ENCODE measurements at places on chromosomes 11 and 22.

DNA sequence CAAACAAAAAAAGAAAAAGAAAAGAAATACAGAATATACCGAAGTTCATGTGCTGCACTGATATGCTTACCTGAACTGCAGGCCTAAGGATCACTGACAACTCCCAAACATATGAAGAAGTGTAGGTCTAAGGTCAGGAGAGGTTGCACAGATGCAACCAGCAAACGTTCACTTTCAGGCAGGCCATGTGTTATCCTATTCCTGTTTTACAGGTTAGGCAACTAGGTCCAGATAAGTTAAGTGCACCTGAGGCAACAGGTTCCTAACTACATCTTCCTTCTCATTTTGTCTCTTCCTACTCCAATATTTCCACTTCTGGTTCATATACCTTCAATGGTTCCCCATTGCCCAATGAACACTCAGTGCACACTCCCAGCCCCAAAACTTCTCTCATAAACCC is 15.1 kb downstream of the PI4KA start:
- no peak for DNase-seq

GRCh38 chr22:17597217-17597616 is 31.3 kb downstream of the ATP6V1E1 start:
- no peak for DNase-seq

DNA sequence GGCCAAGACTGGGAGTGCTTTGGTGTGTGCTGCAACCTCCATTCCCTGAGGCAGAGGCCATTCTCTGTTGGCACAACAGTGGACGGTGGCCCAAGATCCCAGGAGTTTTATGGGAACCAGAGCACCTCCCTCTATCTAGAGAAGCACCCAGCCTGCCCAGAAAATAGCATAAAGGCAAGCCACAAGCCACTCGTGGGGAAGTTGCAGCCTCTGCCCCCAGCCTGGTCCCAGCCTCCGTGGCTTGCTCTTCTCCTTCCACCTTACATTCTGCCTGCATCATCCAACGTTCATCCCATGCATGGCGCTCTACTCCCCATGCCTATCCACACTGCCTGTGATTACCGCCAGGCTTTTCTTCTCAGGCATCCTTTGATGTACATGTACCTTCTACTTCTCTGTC is 15.8 kb downstream of the IL17RA start:
- no peak for DNase-seq

DNA sequence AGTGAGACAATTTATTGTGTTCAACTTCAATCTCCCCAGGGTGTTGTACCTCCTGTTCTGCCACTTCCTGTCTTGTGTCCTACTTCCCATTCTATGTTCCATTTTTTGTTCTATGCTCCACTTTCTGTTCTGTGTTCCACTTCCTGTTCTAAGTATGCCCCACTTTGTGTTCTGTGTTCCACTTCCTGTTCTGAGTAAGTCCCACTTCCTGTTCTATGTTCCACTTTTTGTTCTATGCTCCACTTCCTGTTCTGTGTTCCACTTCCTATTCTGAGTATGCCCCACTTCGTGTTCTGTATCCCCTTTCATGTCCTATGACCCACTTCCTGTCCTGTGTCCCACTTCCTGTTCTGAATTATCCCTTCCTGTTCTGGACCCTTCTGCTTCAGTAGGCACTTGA is 732.7 kb downstream of the TBC1D22A start:
- DNase-seq = no peak

GRCh38 chr11:33775832-33776470 is 1.6 kb upstream of the FBXO3 start:
- no peak for DNase-seq

DNA sequence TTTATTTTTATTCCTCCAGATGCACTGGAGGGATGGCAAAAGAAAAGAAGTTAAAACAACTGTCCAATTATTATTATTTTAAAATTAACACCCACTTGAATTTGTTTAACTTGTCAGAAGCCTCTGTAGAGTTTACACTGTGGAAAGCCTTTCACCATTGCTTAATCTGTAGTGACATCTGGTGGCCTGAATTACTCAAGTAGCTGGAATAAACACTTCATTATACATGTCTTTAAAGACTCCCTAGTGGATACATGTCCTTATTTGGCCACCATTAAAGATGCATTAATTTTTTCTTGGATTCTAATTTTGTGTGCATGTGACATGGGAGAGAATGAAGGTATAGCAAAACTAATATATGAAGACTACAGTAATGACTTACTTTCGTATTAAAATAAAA is 1496.5 kb downstream of the FAM181B start:
- no peak for DNase-seq

DNA sequence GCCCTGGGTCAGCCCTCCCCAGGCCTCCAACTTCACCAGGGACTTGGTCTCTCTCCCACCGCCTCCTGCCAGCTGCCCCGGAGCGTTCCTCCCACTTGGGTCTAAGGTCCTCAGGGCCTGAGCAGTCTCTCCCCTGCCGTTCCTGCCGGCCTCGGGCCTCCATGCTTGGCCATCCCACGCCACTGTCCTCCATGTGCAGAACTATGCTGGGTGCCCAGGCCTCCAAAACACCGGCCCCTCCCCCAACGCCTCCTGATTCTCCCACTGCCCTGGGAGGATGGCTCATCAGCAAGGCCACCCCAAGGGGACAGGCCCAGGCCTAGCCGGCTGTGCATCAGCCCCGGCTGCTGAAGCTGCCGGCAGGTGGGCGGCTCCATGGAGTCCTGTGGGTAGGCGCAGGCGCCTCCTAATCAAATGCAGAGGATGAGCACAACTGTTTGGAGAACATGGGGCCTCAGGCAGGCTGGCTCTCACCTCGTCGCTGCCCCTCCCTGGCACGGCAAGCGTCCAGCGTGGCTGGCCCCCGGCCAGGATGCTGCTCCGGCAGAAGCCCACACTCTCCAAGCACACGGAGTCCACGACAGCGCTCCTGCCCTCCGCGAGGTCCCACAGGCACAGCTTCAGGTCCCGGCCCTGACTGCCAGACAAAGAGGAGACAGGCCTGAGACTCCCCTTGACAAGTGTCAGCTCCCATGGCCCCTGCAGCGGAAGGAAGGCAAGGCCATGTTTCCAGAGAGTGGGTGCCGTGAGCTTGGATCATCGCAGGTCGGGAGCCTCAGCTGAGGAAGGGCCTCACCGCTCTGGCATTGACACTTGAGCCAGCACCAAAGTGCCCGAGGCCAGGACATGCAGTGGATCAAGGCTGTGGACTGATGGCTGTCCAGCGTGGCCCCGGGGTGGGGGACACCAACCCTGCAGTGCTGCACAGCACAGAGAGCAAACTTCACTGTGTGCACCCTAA is 42.6 kb downstream of the GNB1L start:
- DNase-seq = no peak

DNA sequence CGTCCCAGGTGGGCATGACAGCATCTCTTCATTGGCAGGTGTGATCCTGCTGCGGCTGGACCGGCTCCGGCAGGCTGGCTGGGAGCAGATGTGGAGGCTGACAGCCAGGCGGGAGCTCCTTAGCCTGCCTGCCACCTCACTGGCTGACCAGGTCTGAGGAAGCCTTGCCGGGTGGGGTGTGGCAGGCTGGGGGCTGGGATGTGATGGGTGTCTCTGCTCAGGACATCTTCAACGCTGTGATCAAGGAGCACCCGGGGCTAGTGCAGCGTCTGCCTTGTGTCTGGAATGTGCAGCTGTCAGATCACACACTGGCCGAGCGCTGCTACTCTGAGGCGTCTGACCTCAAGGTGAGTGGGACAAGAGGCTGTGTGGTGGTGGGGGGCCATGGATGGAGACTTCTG is 3.5 kb downstream of the LARGE2 start:
- DNase-seq = peak; percentile 5

GRCh38 chr22:23774922-23775436 is 2.3 kb downstream of the MMP11 start:
- no peak for DNase-seq

DNA sequence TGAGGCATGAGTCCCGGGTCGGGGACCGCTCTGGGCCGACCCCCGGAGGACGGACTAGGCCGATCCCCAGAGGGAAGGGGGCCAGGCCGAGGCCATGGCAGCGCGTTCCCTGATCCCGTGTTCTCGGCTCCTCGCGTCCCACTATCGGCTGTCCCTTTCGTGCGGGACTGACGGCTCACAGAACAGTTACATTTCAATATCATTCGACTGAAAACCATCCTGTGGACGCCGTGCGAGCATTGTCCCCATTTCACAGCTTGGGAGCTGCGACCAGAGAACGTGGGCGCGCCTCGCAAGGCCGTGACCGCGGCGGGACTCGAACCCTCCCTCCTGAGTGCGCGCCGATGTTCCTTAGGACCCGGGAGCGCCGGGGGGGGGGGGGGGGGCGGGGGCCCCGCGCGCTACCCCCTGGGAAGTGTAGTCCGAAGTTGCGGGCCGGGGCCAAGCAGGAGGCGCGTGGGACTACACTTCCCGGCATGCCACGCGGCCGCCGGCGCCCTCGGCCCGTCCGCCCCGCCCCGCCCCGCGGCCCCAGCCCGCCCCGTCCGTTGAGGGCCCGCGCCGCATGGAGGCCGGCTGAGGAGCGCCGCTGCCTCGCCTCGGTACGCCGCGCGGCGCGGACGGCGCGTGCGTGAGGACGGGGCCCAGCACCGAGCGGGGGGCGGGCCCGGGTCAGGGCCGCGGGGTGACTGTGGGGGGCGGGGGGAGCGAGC is at the start of gene TRABD:
Gene TRABD, plus strand, starts transcription at position 539 of the 713 bp plus-strand sequence. CDS start 7,148 bp downstream, outside the sequence.
- peak; percentile 88 for DNase-seq

- no peak for DNase-seq
Measured at GRCh38 chr11:57262157-57262556, 25.1 kb upstream of the APLNR start.

GRCh38 chr11:62143727-62144126 is 19.9 kb downstream of the INCENP start:
- no peak for DNase-seq

- DNase-seq = no peak
Measured at GRCh38 chr22:30705710-30706651, 11.3 kb downstream of the OSBP2 start.

DNA sequence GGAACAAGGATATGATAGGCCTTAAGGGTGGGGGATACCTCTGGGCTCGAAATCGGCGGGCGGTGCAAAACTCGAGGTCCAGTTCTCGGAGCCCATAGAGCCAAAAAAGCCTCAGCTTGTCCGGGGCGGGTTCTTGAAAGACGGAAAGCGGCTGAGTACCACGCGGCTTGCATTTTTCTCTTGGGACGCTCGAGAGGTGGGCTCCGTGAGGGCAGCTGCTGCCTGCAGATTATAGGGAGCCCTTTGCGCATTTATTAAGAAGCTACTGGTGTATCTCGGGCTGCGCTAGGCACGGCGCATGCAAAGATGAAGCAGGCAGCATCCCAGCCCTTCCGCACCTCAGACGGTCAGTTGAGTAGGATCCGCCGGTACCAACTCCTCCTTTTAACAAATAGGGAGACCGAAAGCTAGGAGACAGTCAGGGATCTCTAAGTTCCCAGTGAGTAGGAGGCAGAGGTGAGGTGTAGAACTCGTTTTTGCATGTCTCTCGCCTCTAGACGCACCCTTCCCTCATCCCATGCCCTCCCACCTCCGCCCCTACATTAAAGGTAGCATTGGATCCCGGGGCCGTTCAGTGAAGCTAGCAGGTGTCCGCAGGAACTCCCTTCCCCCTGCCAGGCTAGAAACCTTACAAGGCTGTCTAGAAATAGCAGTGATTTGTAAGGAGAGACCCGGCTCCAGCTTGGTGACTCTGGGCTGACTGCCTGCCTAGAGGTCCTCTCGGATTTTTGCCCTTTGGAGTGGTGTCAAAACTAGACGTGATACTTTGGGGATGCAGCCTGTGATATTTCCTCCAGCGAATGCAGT is 768 bp downstream of the LDHA start:
- peak; percentile 11 for DNase-seq

Measured in T-cell (primary cell).